ENCODE measurements at places on chromosomes 1 and 21.

- DNase-seq, result no peak
Measured at GRCh38 chr21:31752352-31752751, 20.4 kb upstream of the SCAF4 start.

- DNase-seq, result peak; percentile 82
Measured at GRCh38 chr1:1157914-1158710, 15.6 kb upstream of the TTLL10 start.

- no peak for DNase-seq
Measured at GRCh38 chr1:42943166-42943565, 15.5 kb downstream of the SLC2A1 start.

DNA sequence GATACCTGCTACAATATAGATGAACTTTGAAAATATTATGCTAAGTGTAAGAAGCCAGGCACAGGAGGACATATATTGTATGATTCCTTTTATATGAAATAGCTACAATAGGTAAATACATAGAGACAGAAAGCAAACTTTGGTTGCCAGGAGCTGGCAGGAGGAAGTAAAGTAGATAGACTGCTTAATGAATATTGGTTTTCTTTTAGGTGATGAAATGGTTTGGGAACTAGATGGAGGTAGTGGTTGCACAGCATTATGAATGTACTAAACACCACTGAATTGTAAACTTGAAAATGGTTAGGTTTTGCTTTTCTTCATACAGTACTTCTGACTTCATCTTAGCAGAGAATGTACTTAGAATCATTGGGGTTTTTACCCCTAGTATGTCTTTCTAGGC lies 21.5 kb downstream of the ABCB10 start:
- no peak for DNase-seq

GRCh38 chr21:38349977-38350376 lies 93.2 kb downstream of the KCNJ15 start:
- no peak for DNase-seq

- no peak for DNase-seq
Measured at GRCh38 chr1:82625537-82625936, 824.8 kb downstream of the ADGRL2 start.

DNA sequence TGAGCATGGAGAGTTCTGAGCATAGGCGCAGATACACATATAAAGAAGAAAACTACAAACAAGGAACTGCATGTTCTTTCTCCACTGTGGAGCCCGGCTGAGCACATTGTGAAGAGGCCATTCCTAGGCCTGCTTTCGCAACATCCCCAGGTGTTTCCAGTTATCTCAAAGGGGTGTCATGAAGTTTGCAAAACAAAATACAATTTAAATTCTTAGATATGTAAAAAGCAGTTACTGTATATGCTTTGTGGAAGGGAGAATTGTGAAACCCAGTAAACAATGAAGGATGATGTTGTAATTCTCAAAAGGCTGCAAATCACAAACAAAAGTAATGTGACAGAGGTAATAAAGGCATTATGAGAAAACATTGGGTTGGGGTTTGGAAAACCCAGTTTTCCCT lies 98.6 kb upstream of the ZNF644 start:
- peak; percentile 53 for DNase-seq

DNA sequence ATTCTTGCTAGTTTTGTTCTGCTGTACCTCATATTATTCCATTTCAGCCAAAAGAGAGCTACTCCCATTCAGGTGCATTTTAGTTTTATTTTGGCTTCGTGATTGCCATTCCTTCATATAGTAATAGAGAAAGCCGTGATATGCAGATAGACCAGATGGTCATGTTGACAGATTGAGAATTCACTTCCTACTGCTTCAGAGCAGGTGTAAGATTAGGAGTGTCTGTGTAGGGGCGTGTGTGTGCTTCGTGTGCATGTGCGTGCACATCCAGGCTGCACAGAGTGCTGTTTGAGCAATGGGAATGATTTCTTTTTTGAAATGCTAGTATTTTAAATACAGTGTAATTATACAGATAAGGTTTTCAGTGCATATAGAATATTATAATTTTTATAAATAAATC lies 10.3 kb downstream of the NFIA start:
- no peak for DNase-seq

DNA sequence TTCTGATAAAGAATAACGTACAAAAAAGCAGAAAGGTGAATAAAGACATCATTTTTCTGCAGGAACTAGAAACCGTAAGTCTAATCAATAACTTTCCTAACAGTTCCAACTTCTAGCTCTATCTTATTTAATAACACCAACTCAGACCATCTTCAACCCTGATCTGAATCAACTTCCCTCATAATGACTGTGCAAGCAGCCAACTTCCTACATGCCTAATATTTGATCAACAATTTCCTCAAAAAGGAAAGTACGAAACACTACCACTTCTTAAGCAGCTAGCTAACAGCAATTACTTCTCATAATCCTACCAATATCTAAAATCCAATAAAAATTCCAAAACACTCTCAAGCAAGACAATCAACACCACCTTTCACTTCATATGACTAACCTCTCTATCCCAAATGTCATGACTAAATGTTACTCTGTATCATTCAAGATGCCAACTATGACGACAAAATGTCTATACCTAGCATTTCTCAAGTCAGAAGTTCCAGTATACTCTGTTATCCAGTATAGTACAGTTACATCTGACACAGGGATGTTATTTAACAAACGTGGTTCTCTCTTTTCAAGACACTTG lies 1.7 kb downstream of the COP1 start:
- DNase-seq, result no peak

GRCh38 chr1:2945821-2946231 lies 75.4 kb upstream of the ACTRT2 start:
- DNase-seq, result no peak

DNA sequence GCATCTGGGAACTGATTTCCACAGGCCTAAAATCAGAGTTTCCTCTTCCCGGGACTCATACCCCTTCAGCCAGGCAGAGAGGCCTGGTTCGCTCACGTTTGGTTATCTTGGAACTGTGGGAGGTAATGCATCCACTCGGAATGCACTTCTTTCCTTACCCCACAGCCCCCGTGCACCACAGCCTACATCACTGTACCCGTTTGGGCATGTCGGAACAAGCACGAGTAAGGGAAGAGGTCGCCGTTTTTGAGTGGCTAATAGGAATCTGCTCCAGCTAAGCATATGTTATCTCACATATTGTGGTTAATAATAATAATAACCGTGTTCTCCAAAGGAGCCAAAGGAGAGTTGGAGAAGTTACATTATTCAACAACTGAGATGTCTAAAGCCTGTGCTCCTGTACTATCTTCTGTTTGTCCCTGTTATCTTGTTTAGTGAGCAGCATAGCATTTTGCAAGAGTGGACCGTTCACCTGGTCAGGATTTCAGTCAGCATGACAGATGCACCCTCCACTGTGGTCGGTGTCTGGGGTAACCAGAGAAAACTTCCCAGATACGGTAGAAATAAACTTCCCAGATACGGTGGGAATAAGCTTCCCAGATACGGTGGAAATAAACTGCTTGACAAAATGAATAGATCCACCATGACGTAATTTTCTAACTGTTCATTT lies 198.6 kb downstream of the SDCCAG8 start:
- no peak for DNase-seq

- DNase-seq, result no peak
Measured at GRCh38 chr1:100960098-100960497, 64.2 kb downstream of the SLC30A7 start.

DNA sequence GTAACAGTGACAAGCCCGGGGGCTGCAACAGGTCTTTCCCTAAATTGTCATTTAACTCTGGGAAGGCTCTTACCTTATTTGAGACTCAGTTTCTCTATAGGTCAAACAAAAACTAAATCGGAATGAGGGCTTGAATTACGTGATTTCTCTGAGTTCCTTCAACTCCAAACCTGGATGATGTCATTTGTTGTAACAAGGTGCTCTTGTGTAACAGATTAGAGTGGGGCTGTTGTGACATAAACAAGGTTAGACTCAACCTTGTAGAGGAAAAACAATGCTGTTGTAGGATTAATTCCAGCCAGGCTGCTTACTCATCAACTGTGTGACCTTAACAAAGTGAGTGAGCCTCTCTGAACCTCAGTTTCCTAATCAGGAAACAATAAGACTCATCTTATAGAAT lies 74.4 kb downstream of the SUSD4 start:
- DNase-seq, result no peak

GRCh38 chr1:26771643-26772321 lies 16.0 kb upstream of the PIGV start:
- no peak for DNase-seq

DNA sequence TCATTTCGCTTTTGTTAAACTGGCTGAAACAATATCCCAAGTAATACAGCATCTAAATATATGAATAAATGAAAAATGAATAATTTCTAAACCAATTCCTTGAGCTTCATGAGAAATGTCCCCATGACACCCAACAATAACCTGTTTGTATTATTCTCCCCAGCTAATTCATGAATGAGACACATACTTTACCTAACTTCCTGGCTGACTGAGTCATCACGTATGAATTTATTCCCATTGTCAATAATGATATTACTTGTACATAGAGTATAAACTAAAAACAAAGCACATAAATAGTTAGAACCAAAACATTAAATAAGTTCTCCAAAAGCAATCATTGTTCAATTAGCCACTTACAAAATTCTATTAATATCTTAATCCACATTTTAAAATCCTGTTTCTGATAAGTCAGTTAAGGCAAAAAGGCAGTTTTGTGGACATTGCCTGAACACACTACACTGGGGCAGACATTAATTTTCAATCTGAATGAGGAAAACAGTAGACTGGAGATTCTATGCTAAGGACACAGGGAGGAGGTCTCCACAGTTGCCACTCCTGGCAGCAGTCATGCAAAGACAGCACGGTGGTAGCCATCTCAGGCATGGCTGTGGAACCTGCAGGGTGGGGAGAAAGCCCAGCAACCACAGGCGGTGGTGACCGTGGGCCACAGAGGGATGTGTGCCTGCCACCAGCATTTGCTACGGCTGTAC lies 48.2 kb downstream of the SLC9C2 start:
- no peak for DNase-seq

DNA sequence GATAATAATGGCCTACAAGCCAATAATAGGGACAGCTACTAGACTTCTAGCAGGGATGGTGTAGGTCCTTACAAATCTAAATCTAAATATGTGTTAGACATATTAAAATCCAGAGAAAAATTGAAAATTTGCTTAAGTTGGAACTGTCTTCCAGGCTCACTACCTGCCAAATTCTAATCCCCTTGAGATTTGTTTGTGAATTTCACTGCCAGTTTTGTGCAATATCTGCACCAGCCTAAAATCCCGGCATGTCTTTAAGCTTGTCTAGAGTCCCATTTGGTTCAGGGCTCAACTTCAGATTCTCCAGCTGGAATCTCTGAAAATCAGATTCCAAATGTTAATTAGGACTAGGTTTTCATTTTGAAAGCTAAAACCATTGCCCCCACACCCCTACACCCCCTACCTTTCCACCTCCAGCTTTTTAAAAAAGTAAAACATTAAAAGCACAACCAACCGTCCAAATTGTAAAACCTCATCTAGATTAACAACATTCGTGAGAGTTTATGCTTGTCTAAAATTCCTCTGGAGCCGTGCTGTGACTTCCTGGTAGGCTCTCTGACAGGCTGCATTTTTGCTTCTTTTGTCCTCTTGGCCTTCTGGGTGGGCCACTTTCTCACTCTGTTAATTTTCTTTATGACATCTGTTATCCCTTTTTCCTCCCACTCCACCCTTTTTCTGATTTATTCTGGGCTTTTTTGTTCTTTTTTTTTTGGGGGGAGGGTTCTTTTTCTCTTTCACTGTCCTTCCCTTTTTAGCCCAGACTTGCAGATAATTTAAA lies 348.7 kb downstream of the PAPPA2 start:
- DNase-seq, result peak; percentile 37

DNA sequence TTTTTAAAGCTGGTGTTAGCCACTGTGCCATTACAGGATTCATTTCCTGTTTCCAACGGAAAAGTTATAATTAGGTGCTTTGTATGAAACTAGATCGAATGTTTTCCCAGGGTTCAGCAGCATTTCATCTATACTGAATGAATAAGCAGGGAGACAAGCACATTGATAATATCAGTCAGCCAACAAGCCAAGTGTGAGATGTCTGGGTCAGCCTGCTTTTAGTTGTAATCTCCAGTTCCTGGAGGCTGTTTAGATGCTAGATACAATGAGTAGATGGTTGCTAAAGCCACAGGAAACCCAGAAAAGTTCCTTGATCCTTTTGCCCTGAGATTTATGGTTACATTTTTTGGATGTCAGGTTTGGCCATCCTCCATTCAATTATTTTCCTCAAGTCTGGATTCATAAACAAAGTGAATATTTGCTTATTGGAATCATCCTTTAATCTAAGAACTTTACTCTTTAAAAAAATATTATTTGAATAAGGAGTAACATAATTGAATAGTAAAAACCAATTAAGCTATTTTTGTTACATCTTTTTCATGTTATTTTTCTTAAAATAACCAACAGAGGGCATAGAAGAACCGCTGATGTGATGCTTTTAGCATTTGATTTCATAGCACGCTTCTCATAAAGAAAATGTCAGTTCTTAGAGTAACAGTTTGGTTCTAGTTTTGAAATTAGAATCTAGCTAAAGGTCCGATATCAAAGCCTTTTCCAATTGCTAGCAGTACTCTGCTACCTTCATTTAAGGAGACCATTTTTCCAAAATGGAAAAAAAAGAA lies 76.6 kb downstream of the HSPA13 start:
- no peak for DNase-seq

DNA sequence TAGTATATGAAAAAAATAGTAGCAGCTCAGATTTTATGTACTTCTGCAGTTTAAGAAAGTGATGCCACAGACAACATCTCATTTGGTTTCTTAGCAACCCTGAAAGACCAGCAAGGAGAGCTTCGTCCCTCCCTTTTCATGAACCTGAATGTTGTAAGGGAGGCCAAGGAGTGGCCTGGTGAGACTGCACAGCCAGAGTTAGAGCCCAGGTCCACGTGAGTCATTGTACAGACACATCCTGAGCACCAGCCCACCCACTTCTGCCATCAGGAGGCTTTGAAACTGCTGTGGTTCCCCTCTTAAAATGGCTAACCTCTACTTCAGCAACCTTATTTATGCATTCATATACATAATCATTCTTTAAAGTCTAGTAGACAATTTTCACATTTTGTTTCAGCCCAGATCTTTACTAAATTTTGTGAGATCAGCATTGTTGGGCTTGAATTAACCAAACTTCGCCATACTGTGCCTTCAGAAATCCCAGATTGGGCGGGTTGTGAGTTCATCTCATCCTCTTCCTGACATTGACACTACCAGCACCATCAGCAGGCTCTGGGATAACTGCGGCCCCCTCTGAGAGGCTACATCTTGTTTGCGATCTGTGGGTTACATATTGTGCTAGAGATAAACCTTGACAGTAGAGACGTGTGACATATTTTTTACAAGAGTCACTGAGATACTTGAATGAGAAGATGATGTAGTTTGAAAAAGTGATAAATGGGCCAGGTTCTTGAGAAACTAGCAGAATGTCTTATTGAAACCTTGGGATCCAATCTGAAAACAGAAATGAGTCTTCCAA lies 106.7 kb downstream of the CAMTA1 start:
- no peak for DNase-seq
